Liver (tissue), 10 donors: ENCODE measurements at places on chromosomes 7 and 10. TPM values are rescaled to one million over a fixed set of nuclear protein-coding genes. Genes with fewer than 3 reads are reported as not detected.
A peak's percentile ranks its signal among the peaks of the same experiment; 100 is the strongest.

PSPH gene
- total RNA-seq, result 35.9 TPM

GRCh38 chr10:96548589-96548988, 34.9 kb upstream of the TLL2 start:
- H3K36me3 ChIP-seq, result peaks cover 6% of the 10 kb centered on the region
- no peak overlapping the region for H3K4me3 ChIP-seq
- H3K4me1 ChIP-seq, result no peaks in the 10 kb centered on the region
- no peak for DNase-seq

DNA sequence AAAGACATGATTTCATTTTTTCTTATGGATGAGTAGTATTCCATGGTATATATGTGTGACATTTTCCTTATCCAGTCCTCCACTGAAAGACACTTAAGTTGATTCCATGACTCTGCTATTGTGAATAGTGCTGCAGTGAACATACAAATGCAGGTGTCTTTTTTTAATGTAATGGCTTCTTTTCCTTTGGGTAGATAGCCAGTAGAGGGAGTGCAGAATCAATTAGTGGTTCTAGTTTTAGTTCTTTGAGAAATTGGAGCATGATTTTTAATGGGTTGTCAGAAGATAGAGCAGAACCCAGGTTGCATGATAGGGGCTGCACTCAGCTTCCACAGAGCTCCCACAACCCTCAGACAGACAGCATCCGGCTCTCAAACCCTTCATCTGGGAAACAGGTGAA, 152.9 kb upstream of the PLXDC2 start:
- H3K4me1 ChIP-seq, result peaks cover 11% of the 10 kb centered on the region
- no peaks in the 10 kb centered on the region for H3K27me3 ChIP-seq
- no peak overlapping the region for H3K27ac ChIP-seq
- no peak for DNase-seq
- H3K4me3 ChIP-seq, result no peak overlapping the region

- no peak for DNase-seq
- no peaks in the 10 kb centered on the region for H3K4me1 ChIP-seq
- H3K27ac ChIP-seq, result no peak overlapping the region
- H3K4me3 ChIP-seq, result no peak overlapping the region
These were observed 174.4 kb downstream of the CTNNA3 start for GRCh38 chr10:67521546-67521945.

GRCh38 chr7:3730276-3730675, 429.2 kb downstream of the SDK1 start:
- no peaks in the 10 kb centered on the region for H3K27me3 ChIP-seq
- no peaks in the 10 kb centered on the region for H3K4me1 ChIP-seq
- no peak overlapping the region for H3K27ac ChIP-seq
- H3K36me3 ChIP-seq, result no peaks in the 10 kb centered on the region

GRCh38 chr7:157568106-157568769, 231.4 kb downstream of the DNAJB6 start:
- H3K4me3 ChIP-seq, result peak overlapping the region; percentile 35
- H3K27me3 ChIP-seq, result no peaks in the 10 kb centered on the region
- H3K27ac ChIP-seq, result peak overlapping the region; percentile 10
- H3K36me3 ChIP-seq, result no peaks in the 10 kb centered on the region

DNA sequence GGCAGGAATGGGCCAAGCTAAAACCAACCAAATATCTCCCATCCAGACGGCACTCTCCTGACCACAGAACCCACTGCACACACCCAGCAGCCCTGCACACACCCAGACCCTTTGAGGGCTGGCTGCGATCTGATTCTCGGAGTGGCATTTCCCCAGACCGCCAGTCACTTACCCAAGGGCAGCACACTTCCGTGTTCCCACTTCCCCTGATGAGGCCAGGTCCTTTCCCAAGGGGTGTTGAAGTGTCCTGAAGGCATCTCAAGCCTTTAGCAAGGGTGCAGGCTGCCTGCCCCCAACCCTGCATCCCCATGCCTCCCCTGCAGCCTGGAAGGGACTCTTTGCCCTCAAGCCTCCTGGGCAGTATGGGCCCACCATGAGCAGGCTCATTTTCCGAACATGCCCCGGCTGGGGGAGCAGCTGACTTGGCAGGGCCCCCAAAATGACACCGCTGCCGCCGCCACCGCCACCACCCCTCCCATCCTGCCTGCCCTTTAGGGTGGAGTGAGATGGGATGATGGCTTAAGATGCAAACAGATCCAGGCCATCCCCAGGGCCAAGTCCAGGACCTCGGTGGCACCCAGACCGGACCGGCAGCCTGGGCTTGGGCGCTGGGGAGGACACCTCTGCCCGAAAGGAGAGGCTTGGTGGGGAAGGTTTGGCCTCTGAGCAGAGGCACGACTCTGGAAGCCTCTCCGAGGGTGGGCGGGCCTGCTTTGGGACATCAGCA, 159.8 kb downstream of the NRF1 start:
- DNase-seq, result no peak
- H3K27me3 ChIP-seq, result no peaks in the 10 kb centered on the region
- no peak overlapping the region for H3K27ac ChIP-seq
- no peaks in the 10 kb centered on the region for H3K36me3 ChIP-seq

ZNF804B gene
- not detected for total RNA-seq

GRCh38 chr10:32953277-32953927, 4.6 kb downstream of the ITGB1 start:
- H3K4me1 ChIP-seq, result peaks cover 41% of the 10 kb centered on the region
- H3K4me3 ChIP-seq, result peak overlapping the region; percentile 8
- no peak for DNase-seq
- H3K27me3 ChIP-seq, result no peaks in the 10 kb centered on the region
- no peaks in the 10 kb centered on the region for H3K36me3 ChIP-seq

- no peak for DNase-seq
- peaks cover 11% of the 10 kb centered on the region for H3K36me3 ChIP-seq
- H3K27ac ChIP-seq, result peak overlapping the region; percentile 56
- no peaks in the 10 kb centered on the region for H3K27me3 ChIP-seq
- H3K4me3 ChIP-seq, result peak overlapping the region; percentile 78
These were observed 474 bp downstream of the ORC5 start for GRCh38 chr7:104207348-104207730.

ITGA8 gene
- 1.0 TPM for total RNA-seq

GRCh38 chr7:141562972-141563371, 11.8 kb downstream of the AGK start:
- H3K27me3 ChIP-seq, result no peaks in the 10 kb centered on the region
- no peaks in the 10 kb centered on the region for H3K4me1 ChIP-seq
- no peak for DNase-seq
- no peak overlapping the region for H3K27ac ChIP-seq
- no peak overlapping the region for H3K4me3 ChIP-seq

DNA sequence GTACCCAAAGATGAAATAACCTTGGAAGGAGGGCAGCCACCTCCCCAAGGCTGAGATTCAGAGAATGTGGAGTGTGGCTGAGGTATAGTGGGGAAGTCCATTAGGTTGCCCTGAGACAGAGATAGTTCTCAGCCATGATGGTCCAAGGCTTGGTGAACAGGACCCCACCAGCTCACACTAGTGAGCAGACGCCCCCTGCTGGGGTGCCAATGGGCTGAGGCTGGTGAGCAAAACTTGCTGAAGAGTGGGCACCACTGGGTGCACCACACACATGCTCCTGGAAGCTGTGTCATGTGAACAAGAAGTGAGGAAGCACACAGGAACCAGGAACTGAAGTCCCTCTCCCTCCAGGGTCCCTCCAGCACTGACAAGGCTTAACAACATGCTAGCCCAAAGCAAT, 8.9 kb downstream of the FBXL13 start:
- no peak overlapping the region for H3K4me3 ChIP-seq
- no peak overlapping the region for H3K27ac ChIP-seq
- DNase-seq, result peak; percentile 60
- no peaks in the 10 kb centered on the region for H3K27me3 ChIP-seq

DNA sequence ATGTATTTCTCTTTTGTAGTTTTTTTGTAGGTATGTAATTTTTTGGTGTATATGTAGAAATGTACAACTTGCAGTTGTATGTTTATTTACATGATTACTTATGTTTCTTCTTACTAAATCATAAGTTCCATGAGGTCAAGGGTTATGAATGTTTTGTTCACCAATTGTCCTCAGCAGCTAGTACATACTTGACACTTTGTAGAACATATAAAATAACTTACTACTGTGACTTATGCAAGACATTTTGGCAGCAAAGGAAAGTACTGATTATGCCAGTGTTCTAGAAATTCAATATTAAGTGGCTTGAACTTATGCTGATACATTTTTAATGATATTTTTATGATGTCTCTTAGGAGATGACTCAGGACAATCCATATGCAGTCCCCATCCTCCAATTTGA, 209.6 kb downstream of the DKK1 start:
- no peak for DNase-seq
- H3K4me3 ChIP-seq, result no peak overlapping the region
- H3K36me3 ChIP-seq, result no peaks in the 10 kb centered on the region
- H3K27ac ChIP-seq, result no peak overlapping the region

- DNase-seq, result no peak
- no peaks in the 10 kb centered on the region for H3K4me1 ChIP-seq
- H3K4me3 ChIP-seq, result no peak overlapping the region
- no peaks in the 10 kb centered on the region for H3K36me3 ChIP-seq
- H3K27ac ChIP-seq, result no peak overlapping the region
- no peaks in the 10 kb centered on the region for H3K27me3 ChIP-seq
These were observed 1034.5 kb upstream of the PHF14 start for GRCh38 chr7:9939176-9939575.

DNA sequence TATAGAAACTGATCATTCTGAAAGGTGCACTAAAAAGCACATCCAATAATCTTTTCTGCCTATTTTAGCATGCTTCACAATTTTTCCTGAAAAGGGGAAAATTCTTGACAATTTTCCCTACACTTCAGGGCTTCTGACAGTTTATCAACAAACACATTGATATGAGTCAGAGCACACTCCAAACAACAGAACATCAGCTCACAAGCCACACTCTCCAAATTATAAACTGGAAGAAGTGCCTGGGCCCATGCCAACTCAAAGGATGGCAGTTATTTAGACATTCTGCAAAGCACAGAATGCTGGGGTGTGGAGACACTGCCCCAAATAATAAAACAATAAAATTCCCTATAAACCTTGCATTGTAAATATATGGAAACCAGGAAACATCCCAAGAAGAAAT, 90.8 kb downstream of the ELAPOR2 start:
- no peak overlapping the region for H3K27ac ChIP-seq
- H3K27me3 ChIP-seq, result no peaks in the 10 kb centered on the region
- no peak for DNase-seq
- H3K36me3 ChIP-seq, result no peaks in the 10 kb centered on the region
- no peaks in the 10 kb centered on the region for H3K4me1 ChIP-seq

DNA sequence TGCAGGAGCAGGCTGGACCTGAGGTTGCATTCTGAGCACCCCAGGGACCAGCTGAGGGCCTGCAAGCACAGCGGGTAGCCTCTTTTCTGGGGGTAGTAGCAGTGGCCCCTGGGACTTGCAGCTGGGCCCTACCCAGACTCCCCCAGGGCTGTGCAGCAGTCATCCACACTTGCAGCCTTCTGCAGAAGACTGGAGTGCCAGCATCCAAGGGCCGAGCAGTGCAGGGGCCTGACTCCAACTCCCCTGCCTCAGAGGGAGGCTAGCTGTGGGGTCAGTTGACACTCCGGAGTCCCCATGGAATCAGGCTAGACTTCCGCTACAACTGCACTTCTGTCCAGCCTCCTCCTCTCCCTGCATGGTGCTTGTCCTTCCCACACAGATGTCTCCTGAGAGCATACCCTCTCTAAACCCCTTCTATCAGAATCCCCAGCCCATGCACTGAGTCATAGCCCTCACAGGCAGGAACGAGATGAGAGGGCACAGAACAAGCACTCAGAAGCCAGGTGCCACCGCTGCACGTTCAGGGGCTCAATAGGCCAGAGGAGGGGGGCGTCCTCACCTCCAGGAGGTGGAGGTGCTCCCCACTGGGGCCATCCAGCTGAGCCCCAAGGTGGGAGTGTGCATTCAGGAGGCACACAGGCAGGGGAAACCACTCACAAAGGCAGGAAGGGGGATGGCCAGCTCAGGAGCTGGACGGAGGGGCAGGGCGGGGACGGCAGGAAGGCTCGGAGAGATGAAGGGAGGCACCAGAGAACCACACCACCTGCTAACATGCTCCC, 7.5 kb downstream of the RASGEF1A start:
- no peaks in the 10 kb centered on the region for H3K4me1 ChIP-seq
- DNase-seq, result peak; percentile 25
- no peaks in the 10 kb centered on the region for H3K27me3 ChIP-seq
- no peaks in the 10 kb centered on the region for H3K36me3 ChIP-seq
- no peak overlapping the region for H3K4me3 ChIP-seq

BUD31 gene
- 18.5 TPM for total RNA-seq

GRCh38 chr10:48778193-48778857, 93.7 kb downstream of the WDFY4 start:
- H3K27ac ChIP-seq, result no peak overlapping the region
- H3K27me3 ChIP-seq, result no peaks in the 10 kb centered on the region
- peaks cover 3% of the 10 kb centered on the region for H3K36me3 ChIP-seq
- no peaks in the 10 kb centered on the region for H3K4me1 ChIP-seq
- no peak overlapping the region for H3K4me3 ChIP-seq

GRCh38 chr7:11469028-11469745, 362.8 kb downstream of the THSD7A start:
- no peaks in the 10 kb centered on the region for H3K36me3 ChIP-seq
- H3K27me3 ChIP-seq, result no peaks in the 10 kb centered on the region
- DNase-seq, result no peak
- no peak overlapping the region for H3K27ac ChIP-seq

- H3K27ac ChIP-seq, result no peak overlapping the region
- H3K4me1 ChIP-seq, result peaks cover 23% of the 10 kb centered on the region
- H3K36me3 ChIP-seq, result no peaks in the 10 kb centered on the region
- peaks cover under 1% of the 10 kb centered on the region for H3K27me3 ChIP-seq
These were observed 58.9 kb upstream of the LBX1 start for GRCh38 chr10:101287997-101288635.

GRCh38 chr7:79361214-79361613, 92.3 kb downstream of the MAGI2 start:
- no peak for DNase-seq
- no peaks in the 10 kb centered on the region for H3K4me1 ChIP-seq

DNA sequence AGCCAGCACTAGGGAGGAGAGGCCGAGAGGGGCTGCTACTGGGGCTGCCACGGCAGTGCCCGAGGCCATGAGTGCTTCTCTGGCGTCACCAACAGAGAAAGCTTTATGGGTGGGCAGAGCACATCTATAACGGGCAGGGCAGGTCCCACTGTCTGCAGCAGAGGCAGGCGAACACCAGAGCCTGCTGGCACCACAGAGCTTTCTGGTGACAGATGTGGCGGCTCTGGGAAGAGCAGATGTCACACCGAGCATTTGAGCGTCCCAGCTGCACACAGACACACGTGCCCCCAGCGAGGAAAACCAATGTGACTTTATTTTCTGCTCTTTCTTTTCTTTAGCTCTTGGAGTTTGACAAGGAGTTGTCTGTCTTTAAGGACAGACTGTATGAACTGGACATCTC, 20.5 kb downstream of the NKX6-2 start:
- no peaks in the 10 kb centered on the region for H3K36me3 ChIP-seq
- no peak overlapping the region for H3K4me3 ChIP-seq
- H3K27ac ChIP-seq, result no peak overlapping the region
- H3K4me1 ChIP-seq, result no peaks in the 10 kb centered on the region
- no peaks in the 10 kb centered on the region for H3K27me3 ChIP-seq
- DNase-seq, result no peak

- no peak overlapping the region for H3K4me3 ChIP-seq
- H3K36me3 ChIP-seq, result no peaks in the 10 kb centered on the region
- no peak overlapping the region for H3K27ac ChIP-seq
- no peaks in the 10 kb centered on the region for H3K27me3 ChIP-seq
These were observed 10.7 kb downstream of the HIP1 start for GRCh38 chr7:75727881-75728593.

TAF5 gene
- 3.7 TPM for total RNA-seq

VPS37D gene
- 3.3 TPM for total RNA-seq

CLEC2L gene
- not detected for total RNA-seq
